ENCODE measurements at places on chromosomes 7 and 10.
A peak's percentile ranks its signal among the peaks of the same experiment; 100 is the strongest.

DNA sequence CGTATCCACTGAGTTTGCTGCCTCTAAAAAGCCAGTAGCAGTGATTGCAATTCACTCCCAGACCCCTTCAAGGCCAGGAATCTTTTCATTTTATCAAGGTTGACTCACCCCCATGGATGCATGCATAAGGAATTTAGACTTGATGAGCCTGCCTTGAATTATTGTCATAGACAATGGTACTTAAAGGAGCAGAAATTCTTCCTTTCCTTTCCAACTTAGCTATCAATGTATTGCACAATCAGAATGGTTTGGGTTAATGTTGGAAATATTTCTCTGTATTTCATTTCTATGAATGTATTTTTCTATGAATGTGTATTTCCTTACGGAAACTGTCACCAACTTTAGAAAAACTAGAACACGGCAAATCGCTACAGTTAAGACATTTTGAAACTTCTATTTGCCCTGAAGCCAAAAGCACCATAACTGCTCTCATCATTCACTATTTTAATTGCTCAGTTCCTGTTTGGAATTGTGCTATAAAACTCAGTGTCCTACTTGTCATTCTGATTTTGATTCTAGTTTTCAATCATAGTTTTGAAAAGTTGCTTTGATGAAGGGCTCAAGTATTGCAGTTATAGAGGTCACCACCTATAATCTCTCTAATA lies 355.7 kb upstream of the AKR1E2 start:
- peak; percentile 65 for DNase-seq

GRCh38 chr7:119256001-119256400 lies 1017.0 kb upstream of the KCND2 start:
- DNase-seq, result no peak

DNA sequence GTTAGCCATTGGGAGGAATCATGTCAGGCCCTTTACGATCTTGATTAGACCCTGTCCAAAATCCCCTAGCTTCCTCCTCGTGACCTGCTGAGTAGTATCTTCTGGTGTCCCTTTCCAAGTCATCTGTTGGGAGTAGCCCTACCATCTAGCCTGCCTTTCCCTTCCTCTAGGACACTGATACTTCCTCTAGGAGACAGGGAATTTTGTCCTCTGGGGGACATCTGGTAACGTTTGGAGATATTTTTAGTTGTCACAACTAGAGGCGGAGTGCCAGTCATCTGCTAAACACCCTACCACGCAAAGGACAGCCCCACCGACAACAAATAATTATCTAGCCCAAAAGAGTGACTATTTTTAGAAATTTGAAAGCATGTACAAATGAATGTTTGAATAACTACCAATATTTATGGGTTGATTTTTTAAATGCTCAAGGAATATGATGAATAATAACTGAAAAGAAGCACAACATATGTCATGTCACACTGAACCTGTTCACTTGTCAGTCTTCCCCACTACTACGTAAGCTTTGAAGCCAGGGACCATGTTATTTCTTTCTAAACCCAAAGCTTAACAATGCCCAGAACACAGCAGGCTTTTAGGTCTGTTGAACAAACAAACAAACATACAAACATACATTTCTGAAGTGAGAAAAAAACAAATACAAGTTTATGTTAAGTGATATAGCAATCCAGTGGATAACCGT lies 105.9 kb downstream of the ARHGAP12 start:
- DNase-seq, result no peak

- no peak for DNase-seq
Observed at GRCh38 chr7:95749515-95749914, 22.8 kb upstream of the DYNC1I1 start.

- DNase-seq, result no peak
Observed at GRCh38 chr10:132820056-132820455, 34.1 kb upstream of the NKX6-2 start.

GRCh38 chr7:28675429-28675828 lies 263.1 kb downstream of the CREB5 start:
- no peak for DNase-seq

- no peak for DNase-seq
Observed at GRCh38 chr7:155508376-155509358, 37.7 kb downstream of the CNPY1 start.

DNA sequence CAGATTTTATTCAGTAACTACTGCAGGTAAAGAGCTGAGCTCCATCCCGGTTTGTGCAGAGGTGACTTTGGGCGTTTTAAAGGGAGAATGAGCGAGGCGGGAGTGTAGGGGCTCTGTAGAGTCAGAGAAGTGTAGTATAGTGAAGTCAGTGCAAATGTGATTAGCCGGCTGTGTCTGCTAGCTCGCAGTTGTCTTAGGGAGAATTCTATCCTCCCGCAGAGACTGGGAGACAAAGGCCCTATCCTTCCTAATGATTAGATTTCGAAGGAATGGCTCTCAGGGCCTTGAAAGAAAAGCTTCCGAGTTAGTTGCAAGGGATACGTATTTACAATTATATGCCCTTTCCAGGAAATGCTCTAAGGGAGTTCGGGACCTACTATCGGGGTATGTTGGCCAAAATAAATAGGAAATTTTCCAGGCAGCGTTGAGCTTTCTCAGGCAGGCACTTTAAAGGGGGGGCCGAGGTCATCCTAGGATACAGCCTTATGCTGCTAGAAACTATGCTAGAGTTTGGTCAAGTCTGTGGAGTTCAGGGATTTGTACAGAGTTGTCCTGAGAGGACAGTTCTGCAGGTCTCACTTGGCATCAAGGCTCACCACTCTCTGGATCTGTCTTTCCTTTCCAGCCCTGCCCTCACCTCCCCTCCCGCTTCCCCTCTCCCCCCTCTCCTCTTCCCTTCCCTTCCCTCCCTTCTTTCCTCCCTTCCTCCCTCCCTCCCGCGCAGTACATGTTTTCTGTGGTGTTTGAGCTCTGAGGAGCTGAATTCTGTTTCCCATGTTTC lies 825 bp downstream of the MRPL32 start:
- DNase-seq, result peak; percentile 59
